DND-41 (cell line): ENCODE measurements at places on chromosomes 11 and 22.

- DNase-seq, result no peak
Measured at GRCh38 chr11:107842412-107843100, 16.0 kb downstream of the SLC35F2 start.

DNA sequence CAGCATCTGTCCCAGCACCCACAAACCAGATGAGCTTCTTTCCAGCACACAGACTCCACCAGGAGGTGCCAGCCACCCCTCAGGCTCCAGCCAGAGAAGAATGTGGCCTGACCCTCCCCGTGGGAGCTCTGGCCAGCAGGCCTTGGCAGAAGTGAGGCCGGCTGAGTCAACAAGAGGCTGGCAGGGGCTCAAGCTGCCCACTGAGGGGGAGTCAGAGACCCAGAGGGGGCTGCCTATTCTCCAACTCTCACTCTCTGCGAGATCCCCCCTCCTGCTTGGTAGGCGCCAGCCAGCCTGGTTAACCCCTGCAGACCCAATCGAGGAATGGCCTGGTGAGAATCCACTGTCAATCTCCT is 10.6 kb upstream of the CDC42EP1 start:
- no peak for DNase-seq

DNA sequence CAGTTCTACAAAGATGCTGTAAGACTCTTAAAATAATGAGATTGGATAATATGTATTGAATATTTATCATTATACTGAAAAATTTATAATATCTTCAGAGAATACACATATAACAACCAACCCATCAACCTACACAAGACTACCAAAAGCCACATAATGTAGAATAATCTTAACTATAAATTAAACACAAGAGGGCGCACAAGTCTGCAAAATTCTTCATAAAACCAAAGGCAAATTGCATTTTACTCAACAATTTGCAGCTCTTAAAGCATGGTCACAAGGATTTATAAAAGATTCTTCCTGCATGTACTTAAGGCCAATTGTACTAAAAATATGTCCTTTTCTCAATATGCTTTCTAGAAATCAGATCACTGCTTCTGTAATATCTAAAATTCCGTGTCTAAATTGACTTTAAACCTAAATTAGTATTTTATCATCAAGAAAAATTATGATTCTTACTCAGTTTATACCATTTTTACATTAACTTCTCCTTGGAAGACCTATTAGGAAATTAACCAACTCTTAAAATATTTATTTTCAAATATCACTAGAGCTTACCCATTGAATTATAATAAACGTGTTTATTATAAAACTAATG is 79.0 kb downstream of the TTC28 start:
- DNase-seq, result peak; percentile 21

- DNase-seq, result no peak
Measured at GRCh38 chr11:100964435-100964834, 165.2 kb downstream of the PGR start.

DNA sequence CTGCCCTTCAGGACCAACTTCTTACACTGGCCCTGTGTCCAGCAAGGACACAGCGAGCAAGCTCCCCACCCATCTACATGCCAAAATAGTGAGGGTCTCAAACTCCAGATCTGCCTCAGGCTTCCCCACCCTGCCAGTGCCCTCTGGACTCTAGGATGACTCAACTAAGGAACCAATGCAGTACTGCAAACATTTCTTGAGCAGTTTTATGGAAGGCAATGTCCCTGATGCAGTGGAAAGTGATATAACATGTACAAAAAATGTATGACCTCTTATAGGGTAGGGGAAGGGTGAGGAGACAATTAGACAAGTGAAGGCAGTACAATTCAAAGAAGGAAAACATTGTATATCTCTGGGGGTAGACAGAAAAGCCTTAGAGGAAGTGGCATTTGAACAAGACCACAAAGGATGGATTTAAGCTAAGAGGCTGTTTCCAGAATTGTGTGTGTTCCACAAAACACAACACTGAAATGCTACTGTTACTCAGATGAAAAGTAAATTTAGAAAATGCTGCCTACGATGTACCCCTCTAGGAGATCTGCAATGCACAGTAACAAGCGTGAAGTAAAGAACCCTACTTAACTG is 47.3 kb downstream of the RAB30 start:
- DNase-seq, result no peak

- DNase-seq, result no peak
Measured at GRCh38 chr11:21415606-21416005, 746.2 kb downstream of the NELL1 start.

DNA sequence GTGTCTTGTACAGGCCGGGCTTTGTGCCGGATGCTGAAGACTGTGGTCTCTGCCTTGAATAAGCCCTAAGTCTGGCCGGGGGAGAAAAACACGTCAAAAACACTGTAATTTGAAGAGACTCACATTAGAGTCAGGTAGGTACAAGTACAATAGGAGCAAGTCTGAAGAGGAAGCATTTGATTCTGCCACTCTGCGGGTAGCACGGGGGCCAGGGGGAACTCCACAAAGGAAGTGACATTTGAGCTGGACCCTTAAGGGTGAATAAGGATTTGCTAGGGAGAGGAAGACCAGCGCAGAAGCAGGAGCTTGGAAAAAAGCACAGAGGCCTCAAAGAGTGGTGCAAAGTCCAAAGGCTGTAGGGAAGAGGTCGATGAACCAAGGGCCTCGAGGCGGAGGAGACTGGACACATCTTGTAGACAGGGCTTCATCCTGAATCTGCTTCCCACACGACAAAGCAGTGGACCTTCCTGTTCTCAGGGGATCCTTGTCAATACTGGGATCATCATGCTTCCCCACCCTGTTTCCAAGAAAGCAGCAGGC is 38.7 kb downstream of the BUD13 start:
- DNase-seq, result no peak

GRCh38 chr22:23419171-23419570 is 160.9 kb downstream of the IGLL1 start:
- DNase-seq, result no peak

- DNase-seq, result no peak
Measured at GRCh38 chr22:47163481-47163855, 401.0 kb downstream of the TBC1D22A start.

DNA sequence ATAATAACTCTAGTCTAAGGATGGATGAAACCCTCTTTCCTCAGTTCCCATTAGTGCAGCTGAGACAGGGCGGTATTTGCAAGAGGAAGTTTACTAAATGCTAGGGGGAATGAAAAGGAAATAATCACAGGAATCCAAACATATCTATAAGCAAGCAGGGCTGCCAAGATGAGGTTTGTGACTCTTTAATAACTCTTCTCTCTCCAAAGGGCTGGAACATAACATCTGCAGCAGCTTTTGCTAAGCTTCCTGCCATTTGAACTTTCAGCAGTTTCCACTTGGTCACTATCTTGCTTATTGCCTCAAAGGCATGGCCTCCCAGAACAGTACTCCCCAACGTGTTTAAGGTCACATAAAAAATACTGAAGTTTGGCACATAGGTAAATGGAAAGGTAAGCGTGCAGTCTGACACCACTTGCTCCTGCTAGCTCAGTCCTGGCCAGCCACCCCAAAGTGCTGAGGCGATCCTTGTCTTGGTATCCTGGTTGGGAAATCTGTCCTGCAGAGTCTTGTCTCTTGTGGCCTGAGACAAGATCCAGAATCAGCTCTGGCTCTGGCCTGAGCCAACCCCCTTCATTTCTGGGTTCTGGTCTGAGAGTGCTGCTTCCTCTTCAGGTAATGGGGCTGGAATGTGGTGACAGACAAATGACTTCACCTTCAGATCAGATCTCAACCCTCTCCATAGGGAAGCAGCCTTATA is 81.8 kb downstream of the KCNC1 start:
- DNase-seq, result no peak

- DNase-seq, result no peak
Measured at GRCh38 chr11:73995247-73995646, 12.6 kb upstream of the UCP2 start.

DNA sequence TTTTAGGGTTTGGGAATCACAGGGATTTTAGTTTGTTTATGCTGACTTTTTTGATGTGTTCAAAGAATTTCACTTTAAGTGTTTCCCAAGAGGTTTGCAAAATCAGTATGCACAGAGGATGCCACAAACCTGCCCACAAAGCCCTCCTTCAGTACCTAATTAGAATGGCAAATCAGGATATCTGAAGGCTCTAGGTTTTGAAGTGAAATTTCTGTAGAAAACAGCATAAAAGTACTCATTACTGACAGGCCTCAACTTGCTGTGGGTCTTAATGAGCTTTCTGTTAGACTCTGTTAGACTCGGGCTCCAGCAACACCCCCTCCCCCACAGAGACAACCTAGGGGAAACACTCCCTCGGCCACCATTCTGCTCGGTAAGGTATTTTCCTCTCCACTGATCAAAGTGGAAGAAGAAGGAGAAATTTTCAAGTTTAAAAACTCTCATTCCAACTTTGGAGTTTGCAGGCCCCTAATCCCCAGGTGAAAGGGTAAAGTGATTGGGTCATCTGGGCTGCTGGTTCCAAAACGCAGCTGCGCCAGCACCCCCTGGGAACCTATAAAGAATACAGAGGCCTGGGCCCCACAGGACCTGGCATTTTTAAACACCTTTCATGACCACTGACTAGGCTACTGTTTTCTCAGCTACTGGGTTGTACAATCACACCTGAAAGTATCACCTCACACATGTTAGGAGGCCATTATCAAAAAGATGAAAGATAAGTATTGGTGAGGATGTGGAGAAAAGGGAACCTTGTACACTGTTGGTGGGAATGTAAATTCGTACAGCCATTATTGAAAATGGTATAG is 67.5 kb downstream of the PLEKHA7 start:
- no peak for DNase-seq

DNA sequence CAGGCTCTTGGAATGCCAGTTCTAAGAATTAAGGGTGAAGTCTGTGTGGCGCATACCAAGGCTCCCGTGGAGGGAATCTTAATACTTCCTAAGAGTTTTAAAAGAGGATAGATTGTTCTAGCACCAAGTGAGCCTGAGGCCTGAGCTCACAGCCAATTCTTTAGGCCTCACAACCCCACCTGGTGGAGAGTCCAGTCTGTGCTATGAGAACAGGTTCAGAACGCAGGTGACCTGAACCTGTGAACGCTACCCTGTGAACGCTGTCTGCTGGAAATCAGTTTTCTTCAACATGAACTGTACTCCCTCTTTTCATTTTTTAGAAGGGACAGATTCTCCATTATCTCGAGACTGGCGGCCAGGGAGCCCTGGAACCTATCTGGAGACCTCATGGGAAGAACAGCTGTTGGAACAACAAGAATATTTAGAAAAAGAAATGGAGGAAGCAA is 43.2 kb upstream of the DLAT start:
- peak; percentile 27 for DNase-seq

- no peak for DNase-seq
Measured at GRCh38 chr11:36574486-36574885, 6.7 kb downstream of the RAG1 start.

DNA sequence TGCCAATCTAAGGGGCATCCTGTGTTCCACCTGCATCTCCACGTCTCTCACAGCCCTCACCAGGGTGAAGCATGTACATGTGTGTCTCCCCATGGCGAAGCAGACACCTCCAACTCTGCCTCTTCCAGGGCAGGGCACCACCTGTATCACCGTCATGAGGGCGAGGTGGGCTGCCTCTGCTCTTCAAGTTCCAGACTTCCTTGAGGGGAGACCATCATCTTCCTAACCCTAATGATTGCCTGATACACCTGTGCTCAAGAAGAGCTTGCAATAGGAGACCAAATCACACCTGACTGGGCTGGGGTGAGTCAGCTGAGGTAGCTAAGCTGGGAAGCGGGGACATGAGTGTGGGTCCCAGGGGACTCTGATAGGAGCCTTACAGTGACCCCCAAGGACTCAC is 43.7 kb downstream of the GAB4 start:
- no peak for DNase-seq

DNA sequence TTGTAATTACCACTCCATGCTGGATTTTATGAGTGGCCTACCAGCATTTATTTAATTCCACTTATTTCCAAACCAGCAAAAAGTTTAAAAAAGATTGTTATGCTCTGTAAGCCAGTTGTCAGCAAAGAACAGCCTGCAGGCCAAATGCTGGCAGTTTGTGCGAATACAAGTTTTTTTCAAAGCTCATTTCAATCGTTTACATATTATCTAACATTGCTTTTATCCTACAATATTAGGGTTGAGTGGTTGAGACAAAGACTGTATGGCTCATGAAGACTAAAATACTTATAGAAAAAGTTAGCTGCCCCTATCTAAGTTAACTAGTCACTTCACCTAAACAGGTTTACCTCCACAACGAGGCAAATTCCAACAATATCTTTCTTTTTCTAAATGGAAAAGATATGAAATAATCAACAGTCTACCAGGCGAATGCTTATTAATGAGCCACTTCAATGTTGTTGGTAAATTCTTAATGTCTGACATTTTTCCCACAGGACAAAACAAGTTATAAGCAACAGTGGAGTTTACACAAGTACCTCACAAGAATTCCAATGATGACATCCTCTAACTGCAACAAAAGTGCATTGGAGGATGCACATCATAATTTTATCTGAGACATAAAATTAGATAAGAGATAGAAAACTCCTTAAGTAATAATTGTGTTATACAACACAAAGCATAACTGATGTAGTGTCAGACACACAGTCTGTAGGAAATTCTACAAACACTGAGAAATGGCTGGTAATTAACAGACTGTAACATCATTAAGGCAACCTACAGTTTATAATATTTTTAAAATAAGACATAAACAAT is 35.8 kb upstream of the POU2AF2 start:
- DNase-seq, result no peak

- no peak for DNase-seq
Measured at GRCh38 chr11:110968348-110969062, 256.3 kb upstream of the ARHGAP20 start.

GRCh38 chr11:107592231-107592590 is 1.3 kb downstream of the ELMOD1 start:
- no peak for DNase-seq

DNA sequence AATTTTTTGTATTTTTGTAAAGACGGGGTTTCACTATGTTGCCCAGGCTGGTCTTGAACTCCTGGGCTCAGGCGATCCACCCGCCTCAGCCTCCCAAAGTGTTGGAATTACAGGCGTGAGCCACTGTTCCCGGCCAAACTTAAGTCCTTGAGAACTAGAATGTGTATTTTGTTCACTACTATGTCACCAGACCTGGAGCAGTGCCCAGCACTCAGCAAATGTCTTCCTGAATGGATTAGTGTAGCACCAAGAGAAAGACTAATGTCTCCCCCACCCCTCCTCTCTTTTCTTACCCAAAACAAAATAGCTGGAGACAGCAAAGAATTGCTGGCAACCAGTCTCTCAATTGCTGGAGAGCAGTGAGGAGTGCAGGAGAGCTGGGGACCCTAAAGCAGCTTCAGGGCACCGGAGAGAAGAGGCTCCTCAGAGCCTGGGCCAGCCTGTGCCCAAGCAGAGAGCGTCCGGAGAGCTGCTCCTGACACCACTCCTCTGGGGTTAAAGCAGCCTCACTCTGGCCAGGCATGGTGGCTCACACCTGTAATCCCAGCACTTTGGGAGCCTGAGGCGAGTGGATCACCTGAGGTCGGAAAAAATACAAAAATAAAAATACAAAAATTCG is 14.9 kb downstream of the SLC25A18 start:
- no peak for DNase-seq

DNA sequence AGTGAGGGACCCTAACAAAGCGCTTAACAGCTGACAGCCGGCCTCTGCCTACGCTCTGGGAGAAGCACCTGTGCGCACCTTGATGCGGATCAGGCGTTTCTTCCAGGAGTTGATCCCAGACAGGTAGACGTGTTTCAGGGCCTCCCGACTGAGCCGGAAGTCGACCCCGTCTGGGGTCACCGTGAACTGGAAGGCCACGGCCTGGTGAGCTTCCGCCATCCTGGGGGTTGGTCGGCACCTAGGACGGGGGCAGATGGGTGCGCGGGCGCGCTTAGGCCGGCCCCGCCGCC is 585 bp downstream of the CPT1B start:
- DNase-seq, result no peak
